ENCODE measurements at places on chromosomes 1 and 21.
A peak's percentile ranks its signal among the peaks of the same experiment; 100 is the strongest.

GRCh38 chr1:51133045-51133444 is 31.0 kb downstream of the C1orf185 start:
- no peak for DNase-seq

GRCh38 chr1:38758820-38759219 is 100.8 kb downstream of the RRAGC start:
- DNase-seq, result no peak

DNA sequence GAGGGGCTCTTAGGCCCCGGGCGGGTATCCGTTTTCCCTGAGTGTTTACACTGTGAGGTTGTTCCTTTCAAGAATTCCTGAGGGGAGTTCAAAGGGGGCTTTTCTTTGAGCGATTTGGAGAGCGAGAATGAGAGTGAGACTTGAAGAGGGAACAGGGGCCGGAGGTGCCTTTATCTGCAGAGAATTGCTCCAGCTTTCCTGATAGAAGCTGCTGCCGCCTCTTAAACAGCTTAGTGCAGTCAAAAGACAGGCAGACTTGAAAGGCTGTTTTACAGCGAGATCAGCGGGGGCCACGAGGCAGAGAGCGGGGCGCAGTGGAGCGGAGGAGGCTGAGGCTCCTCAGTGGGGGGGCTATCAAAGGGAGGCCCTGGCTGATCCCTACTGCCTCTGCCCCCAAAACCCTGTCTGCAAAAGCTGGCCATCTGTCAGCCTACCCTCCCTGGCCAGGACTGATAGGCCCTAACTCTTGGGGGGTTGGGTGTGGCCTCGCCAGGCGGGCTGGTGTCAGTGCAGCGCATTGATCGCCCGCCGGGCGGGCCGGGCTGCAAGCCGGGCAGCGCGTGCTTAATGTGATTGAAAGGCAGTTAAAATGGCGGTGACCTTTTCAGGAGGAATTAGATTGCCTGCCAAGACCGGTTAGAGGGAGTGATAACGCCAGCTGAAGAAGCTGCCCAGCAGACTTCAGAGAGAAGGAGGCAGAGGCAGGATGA is 36.4 kb downstream of the TMEM53 start:
- no peak for DNase-seq

- DNase-seq, result no peak
Measured at GRCh38 chr21:31592963-31593560, 66.4 kb upstream of the SOD1 start.

DNA sequence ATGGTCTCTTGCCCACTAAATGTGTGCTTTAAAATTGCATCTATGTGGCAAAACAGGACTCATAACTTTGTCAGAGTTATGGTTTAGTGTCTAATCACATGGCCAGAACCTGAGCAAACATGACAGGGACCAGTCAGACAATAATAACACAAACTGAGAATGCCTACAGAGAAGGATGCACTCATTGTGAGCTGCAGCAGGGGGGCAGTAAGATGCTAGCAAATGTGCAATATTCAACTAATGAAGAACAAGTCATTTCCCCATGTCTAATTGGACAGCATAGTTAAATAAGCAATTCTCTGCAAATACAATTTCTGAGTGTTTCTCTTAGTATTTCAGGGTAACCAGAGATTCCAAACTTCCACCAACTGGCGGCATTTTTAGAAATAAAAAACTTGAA is 30.8 kb downstream of the SPAG17 start:
- DNase-seq, result no peak

DNA sequence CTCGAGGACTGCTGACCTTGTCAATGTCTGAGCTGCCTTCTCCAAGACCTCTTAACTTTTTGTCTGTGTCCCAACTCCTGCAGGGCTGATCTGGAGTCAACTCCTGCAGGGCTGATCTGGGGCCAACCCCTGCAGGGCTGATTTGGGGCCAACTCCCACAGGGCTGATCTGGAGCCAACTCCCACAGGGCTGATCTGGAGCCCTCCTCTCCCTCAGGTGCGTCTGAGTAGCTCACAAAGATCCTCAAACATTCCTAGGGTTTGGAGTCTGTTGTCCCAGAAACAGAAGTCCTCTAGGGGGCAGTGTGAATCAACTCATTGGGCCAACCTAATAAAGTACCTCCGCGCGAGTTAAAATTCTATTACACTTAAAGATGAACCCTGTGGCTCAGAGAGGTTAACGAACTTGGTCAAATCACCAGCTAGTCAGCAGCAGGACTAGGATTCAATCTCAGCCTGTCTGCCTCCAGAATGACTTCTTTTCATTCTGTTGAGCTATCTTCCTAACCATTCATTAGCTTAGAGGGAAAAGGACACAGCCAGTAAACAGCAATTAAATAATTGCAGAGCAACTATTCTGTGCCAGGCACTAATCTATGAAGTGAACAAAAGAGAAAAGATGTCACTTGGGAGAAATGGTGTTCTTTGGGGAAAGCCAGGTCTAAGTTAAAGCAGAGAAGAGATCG is 17.2 kb upstream of the RLF start:
- DNase-seq, result peak; percentile 65

GRCh38 chr1:221291113-221291512 is 411.9 kb downstream of the HLX start:
- DNase-seq, result no peak

- no peak for DNase-seq
Measured at GRCh38 chr1:109880971-109881894, 29.4 kb upstream of the CSF1 start.

- no peak for DNase-seq
Measured at GRCh38 chr1:246537441-246537840, 28.6 kb downstream of the TFB2M start.

DNA sequence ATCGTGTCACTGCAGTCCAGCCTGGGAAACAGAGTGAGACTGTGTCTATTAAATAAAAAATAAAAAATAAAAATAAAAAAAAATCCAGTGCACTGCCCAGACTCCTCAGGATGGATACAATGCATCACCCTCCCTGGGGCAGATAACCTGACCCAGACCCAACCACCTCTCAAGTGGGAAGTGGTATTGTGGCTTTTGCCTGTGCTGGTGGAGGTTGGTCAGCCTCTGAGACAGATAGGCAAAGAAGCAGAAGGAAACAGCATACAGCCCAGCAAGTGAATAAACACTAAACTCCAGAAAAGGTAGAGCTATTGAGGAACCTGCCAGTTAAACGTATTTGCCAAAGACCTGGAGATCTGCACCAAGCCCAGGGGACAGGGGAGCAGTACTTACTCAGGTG is 22.0 kb downstream of the HHIPL2 start:
- DNase-seq, result no peak

GRCh38 chr1:110203021-110203661 is 7.0 kb upstream of the KCNC4 start:
- DNase-seq, result peak; percentile 73

DNA sequence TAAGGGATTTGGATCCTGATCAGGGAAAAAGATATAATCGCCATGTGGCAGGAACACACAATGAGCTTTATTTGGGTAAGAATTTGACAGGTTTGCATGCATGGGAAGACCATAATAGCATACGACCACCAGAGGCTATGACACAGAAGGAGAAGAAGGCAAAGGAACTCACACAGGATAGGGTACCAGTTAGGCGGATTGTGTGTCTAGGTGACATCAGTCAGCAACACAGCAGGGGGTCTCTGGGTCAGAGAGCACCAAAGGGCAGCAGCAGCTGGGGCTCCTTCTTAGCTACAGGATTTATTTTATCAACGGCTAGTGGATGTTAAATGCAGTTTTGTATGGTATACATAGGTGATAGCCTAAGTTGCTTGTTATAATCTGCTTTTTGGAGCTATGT is 551.3 kb downstream of the KCNT2 start:
- no peak for DNase-seq

DNA sequence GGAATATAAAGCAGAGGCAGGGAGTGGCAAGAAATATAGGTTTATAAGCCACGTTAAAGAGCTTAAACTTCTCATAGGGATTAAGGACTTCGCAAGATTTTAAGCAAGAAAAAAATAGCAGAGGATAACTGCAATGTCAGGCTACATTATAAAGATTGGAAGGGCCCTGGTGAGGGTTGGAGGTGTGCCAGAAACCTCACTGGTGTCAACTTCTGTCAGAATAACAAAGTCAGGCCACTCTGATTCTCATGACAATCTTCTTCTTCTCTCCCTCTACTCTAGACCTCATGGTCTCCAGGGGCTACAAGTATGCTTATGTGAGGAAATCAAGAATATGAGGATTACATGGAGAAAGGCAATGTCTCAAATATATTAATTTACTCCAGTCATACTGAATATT is 32.6 kb upstream of the FMO2 start:
- DNase-seq, result no peak

DNA sequence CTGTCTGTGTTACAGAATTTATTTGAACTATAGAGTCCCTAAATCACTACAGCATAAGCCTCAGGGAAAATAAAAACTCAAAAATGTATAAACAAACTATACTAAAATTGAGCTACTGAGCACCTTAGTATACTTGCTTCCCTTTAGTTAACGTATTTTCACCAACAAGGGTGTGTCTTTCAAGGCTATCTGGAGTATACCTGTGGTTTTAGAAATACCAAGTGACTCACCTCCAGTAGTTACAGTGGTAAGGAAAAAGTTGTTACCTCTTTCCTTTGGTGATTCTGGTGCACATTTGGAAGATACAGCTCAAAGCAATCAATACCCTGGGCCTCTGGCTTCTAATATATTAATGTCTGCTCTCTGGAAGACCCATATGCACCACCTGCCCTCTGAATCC is 68.0 kb upstream of the C1orf105 start:
- no peak for DNase-seq

- no peak for DNase-seq
Measured at GRCh38 chr1:119079881-119080280, 60.6 kb downstream of the WARS2 start.

- DNase-seq, result no peak
Measured at GRCh38 chr1:171803045-171803444, 21.6 kb downstream of the METTL13 start.

GRCh38 chr1:107659961-107660360 is 305.0 kb downstream of the VAV3 start:
- no peak for DNase-seq

DNA sequence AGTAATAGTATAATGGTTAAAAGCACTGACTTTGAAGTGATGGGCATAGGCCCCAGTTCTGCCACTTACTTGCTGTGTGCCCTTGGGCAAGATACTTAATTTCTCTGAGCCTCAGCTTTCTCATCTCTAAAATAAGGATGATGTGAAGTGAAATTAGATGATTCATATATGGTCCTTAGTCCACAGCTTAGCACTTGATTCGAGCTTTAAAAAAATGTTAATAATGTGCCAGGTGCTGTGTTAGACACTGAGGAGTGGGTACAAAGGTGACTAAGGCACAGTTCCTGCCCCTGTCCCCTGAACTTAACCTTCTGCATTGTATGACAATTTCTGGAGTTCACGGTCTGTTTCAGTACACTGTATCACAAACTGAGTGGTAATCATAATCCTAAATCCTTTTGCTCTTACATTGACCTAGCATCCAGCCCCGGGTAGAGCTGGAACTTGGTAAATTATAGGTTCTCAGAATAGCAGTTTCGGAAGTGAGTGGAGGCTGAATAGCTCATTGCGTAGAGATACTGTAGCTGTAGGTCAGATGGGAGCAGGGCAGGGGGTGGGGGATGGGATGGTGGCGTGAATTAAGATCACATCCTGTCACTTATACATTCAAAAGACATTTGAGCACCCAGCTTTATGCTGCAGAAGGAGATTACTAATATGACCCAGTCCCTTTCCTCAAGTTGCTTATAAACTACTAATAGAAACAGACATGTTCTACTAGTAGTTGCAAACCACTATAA is 1.5 kb downstream of the ZNF691 start:
- peak; percentile 22 for DNase-seq

DNA sequence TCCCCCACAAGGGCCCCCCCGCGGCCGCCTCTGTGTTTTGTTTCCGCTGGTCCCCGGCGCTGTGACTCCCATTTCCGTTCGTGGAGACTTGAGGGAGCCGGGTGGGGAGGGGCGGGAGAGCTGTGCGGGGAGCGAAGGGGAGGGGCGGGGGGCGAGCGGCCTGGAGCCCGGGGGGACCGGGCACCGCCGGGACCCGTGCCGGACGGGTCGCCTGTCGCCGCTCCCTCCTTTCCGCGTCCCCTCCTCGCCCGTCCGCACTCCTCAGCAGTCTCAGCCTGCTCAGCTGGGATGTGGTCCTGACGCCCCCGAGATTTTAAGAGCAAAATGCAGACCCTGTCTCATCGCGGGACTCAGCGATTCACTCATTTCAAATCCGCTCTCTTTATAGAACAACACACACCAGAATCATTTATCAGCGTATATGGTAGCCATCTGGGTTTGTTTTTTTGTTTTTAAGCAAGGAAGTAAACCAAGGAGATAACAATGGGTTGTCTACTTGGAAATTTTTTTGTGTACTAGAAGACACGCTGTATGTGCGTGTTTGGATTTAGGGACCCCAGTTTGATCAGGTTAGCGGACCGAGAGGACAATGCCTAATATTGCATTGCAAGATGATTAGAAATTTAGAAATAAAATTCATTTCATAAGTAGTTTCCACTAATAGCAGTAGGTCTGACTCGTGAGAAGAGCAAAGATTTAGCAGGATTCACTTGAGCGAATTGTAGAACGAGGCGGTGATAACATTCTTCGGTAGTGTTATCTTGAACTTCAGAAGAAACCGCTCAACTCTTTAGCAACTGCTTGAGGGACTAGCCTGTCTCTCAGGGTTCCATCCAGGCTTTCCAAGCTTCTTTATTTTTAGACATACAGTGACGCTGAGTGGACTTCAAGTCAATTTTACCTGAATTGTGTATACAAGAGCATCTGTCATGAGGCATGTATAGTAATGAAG is 1.1 kb downstream of the GABPA start:
- peak; percentile 81 for DNase-seq

DNA sequence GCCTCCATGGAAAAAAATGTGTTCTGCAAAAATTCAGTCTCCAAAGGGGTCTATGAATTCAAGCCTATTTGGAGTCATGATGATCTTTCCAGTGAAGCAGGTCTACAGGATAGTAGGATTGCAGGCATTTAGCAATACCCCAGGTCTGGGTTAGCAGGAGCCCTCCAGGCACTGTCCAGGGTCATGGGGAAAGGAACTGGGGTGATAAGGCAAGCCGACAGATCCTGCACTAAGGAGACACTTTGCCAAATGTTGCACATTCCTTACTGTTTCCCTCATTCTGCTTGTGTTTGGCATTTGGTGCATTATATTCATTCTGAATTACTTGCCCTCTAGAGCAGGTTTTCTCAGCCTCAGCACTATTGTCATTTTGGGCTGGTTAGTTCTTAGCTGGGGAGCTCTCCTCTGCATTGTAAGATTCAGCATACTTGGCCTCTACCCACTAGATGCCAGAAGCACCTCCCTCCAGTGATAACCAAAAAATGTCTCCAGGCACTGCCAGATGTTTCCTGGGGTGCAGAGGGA is 333.3 kb upstream of the PLXNA2 start:
- no peak for DNase-seq

- DNase-seq, result no peak
Measured at GRCh38 chr1:108865316-108865910, 8.5 kb upstream of the AKNAD1 start.
